ENCODE measurements at places on chromosomes 2 and 18.

GRCh38 chr2:203191961-203192360 lies 46.9 kb upstream of the CYP20A1 start:
- no peak for DNase-seq

GRCh38 chr2:230668939-230669303 lies 43.7 kb upstream of the CAB39 start:
- DNase-seq, result no peak

DNA sequence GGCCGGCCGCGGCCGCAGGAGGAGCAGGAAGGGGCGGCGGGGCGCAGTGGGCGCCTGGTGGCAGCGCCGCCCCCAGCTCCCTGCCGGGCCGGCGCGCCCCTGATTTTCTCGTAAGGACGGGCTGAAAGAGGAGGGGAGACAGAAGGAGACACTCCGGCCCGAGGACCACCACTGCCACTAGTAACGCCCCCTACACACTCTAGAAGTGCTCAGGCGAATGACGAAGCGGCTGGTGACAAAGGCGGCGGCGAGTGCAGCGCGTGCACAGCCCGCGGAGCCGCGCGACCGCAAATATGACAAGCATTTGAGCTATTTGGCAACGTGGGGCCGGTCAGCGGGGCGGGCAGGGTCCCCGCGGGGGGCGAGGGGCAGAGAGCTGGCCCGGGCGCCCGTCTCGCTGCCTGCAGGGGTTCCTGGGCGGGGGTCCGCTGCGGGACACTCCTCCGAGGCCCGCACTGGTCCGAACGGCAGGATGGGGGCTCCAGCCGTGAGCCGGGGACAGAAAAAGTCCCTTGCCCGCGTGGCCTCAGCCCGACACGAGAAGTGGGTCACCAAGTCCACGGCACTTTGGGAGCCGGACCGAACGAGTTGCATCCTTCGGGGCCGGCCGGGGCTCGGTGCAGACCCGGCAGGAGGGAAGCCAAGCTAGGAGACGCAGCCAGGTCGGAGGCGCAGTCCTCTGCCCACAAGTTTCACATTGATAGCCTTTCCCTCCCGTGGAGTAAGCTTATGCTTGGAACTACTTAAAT lies 524 bp upstream of the SERTAD2 start:
- DNase-seq, result peak; percentile 14

DNA sequence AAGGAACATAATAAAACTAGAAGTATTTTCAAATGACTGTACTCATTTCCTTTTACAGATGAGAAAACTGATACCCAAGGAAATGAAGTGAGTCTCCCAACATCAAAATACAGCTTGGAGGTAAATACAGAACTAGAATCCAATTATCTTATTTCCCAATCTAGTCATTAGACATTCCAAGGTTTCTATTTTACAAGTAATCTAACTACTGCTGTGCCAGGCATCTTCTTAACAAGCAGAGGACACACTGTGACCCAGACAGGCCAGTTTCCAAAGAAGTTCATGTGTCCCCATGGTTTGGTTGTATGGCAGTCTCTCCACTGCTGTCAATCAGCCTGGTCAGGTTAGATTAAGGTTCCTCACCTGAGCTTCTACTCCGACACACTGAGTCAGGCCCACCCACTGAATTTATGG lies 143.5 kb downstream of the THADA start:
- DNase-seq, result no peak

- no peak for DNase-seq
These were observed 91.2 kb downstream of the DYNC1I2 start for GRCh38 chr2:171778515-171778914.

GRCh38 chr2:9739531-9739964 lies 103.7 kb upstream of the TAF1B start:
- DNase-seq, result no peak

DNA sequence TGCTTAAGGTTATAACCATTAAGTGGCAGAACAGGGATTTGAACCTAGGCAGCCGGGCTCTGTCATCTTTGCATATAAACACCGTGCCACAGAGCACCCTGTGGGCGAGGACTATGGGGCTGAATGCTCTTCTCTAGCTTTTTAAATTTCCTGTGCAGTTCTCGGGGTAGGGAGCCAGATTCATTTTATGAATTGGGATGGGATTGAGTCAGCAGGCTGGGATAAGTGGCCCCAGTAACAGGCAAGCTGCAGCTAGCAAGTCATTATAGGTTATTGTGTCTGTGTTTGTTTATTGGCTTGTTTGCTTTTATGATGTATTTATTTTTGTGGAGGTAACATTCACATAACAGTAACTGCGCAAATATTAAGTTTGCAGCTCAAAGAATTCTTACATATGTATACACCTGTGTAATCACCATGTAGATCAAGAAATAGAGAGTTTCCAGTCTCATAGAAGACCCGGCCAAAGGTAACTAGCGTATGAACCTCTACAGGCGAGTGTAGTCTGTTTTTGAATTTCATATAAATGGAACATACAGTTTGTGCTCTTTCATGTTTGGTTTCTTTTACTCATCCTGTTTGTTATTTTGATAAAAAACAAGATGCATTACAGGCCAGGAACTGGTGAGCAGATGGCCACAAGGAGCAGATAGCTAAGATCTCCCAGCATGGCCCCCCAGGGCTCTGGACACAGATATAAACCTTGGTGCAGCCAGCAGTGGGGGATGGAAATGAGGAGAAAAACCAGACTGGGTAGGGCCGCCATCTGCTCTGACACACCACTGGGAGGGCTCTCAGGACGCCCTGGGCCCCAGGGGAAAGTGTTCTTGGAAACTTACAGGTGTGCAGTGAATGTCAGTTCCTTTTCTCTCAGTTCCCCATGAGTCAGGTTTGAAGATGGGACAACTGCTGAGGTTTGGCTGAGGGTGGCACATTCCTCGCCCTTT lies 49.2 kb upstream of the GPR155 start:
- DNase-seq, result peak; percentile 35

DNA sequence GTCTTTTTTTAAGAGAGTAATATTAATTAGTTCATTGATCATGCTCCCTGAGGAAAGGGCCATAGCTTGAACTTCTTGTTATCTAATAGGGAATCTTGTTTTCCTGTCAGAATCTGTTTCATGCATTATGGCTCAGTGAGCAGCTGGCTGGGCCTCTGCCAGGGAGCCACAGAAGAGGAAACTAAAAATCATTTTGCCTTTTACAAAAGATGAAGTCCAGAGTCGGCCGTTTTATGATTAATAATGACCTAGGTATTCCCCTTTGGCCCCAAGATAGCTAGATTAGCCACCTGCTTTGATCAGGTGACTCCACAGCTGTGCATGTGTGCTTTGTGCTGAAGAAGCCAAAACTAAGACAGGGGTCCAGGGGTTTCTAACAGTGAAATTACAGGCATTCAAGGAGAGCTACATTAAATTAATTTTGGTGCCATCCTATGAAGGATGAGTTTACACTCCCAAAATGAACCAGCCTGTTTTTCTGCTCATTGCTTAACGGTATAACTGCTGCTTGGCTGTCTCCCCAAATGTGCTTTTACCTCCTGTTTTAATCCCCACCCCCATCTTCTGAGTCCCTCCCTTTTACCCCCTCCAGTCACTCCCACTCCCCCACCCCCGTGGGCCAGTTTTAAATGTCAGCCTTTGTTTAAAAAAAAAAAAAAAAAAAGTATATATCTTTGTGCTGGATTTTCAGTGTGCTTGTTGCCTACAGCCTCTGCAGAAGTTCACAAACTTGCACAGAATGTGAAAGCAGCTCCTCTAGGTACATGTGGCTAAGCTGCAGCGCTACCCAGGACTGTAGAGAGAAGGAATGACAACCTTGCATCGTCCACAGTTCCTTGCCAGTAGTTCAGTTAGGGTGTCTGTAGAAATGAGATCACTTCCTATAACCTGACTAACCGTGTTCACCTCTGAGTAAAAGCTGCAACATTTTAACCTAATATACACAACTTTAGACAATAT lies 93.1 kb downstream of the CABLES1 start:
- DNase-seq, result peak; percentile 85

GRCh38 chr2:59019566-59020159 lies 778.5 kb upstream of the FANCL start:
- no peak for DNase-seq

- no peak for DNase-seq
These were observed 4.8 kb upstream of the PDIA6 start for GRCh38 chr2:10817413-10817812.

- DNase-seq, result peak; percentile 42
These were observed 12.8 kb upstream of the GBX2 start for GRCh38 chr2:236180831-236181453.

Measured in NCI-H1092 treated with DMSO at 0.1 percent for 48 hours (cell line).